ENCODE measurements at places on chromosomes 3 and 15. TPM values are rescaled to one million over a fixed set of nuclear protein-coding genes. Genes with fewer than 3 reads are reported as not detected.

Gene FLNB
- 346 TPM for total RNA-seq

Gene CLDN11
- total RNA-seq = 0.15 TPM

Gene CLDN16
- total RNA-seq = 0.16 TPM

Gene TSPAN3
- total RNA-seq = 449 TPM

Gene LSMEM2
- not detected for total RNA-seq

Gene ITIH4
- 0.61 TPM for total RNA-seq

Gene THRB
- total RNA-seq = 2.1 TPM

Gene RARRES1
- total RNA-seq = 8.0 TPM

Gene APOD
- total RNA-seq = 1.8 TPM

Gene NME9
- not detected for total RNA-seq

Gene SLC51B
- total RNA-seq = 13.6 TPM

Gene CSPG4
- total RNA-seq = 0.13 TPM

Gene TMEM45A
- total RNA-seq = 1.9 TPM

Gene CYP19A1
- total RNA-seq = 0.10 TPM

Gene TMCO5A
- not detected for total RNA-seq

Gene TFRC
- 79.8 TPM for total RNA-seq

Gene PPP4R2
- total RNA-seq = 34.4 TPM

Gene ITGA11
- total RNA-seq = 4.3 TPM

Gene TMEM108
- total RNA-seq = not detected

Gene NAALADL2
- 0.28 TPM for total RNA-seq

Gene POLQ
- 5.8 TPM for total RNA-seq

Gene DLG1
- 18.5 TPM for total RNA-seq

Gene COL8A1
- not detected for total RNA-seq

Gene INKA1
- 2.8 TPM for total RNA-seq

Gene GOLGA8K
- 0.31 TPM for total RNA-seq

Gene SERINC4
- 0.09 TPM for total RNA-seq

Gene SV2B
- total RNA-seq = 0.13 TPM

Gene ARF4
- total RNA-seq = 160 TPM

Gene SLC24A5
- total RNA-seq = not detected

Data from A549 treated with AZD2906 at 1 μM for 4 hours (cell line).